ENCODE measurements at places on chromosomes 4 and X. TPM values are rescaled to one million over a fixed set of nuclear protein-coding genes. Genes with fewer than 3 reads are reported as not detected.

DNA sequence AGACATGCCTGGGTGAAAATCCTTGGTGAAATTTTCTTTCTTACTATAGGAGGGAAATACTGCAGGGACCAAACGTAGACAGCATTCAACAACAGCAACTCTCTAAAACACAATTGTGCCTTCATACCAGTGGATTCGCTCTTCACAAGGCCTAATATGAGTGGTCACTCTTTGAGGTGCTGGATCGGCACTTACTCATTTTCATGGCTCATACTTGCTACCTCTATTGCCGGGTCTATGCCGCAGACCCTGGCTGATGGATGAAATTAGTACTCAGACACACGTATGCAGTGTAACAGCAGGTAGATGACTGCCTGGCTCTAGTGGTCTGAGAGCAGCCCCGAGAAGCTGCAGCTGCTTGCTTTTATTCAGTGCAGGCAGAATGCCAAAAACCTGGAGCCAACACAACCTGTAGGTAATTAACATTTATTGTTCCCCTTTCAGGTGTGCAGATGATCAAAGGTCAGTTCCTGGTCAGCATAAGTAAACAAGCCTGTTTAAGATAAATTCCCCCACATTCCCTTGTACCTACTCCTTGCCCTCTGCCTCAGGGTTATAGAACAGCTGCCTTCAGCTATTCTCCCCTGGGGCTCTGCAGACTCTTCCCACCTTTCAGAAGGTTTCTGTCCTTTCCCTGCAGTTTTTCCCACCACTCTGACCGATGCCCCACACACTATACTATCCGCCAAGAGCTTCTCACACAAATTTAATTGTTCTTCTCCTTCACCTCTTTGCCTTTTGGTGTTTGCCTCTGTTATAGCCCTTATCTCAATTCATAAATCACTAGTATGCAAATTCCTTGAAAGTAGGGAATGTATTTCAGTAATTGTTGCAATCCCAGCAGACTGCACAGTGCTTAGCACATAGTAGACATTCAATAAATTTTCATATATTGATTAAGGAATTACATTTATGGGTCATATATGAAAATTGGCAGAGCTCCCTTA, 210.0 kb downstream of the SPANXN3 start:
- no peak for DNase-seq

- DNase-seq = no peak
Observed at GRCh38 chr4:185685804-185686203, 126.2 kb downstream of the SORBS2 start.

Gene SSX2B
- total RNA-seq = not detected

- DNase-seq = no peak
Observed at GRCh38 chr4:177077095-177077971, 232.3 kb upstream of the NEIL3 start.

GRCh38 chrX:144334577-144334976, 450.7 kb downstream of the UBE2NL start:
- DNase-seq = no peak

GRCh38 chr4:168537086-168537485, 40.2 kb downstream of the PALLD start:
- DNase-seq = no peak

Data from type B pancreatic cell (in vitro differentiated cells).